ENCODE measurements at places on chromosomes 1 and 21. TPM values are rescaled to one million over a fixed set of nuclear protein-coding genes. Genes with fewer than 3 reads are reported as not detected.

TSSK3 gene
- polyA plus RNA-seq, result 0.28 TPM

- H3K27ac ChIP-seq, result no peak overlapping the region
- no peak for DNase-seq
- H3K27me3 ChIP-seq, result no peaks in the 10 kb centered on the region
- no peaks in the 10 kb centered on the region for H3K4me1 ChIP-seq
- H3K36me3 ChIP-seq, result no peaks in the 10 kb centered on the region
Observed at GRCh38 chr1:49298304-49298703, 521.6 kb upstream of the BEND5 start.

GRCh38 chr1:209383907-209384709 lies 199.4 kb upstream of the CAMK1G start:
- no peak for DNase-seq
- no peaks in the 10 kb centered on the region for H3K27me3 ChIP-seq
- H3K36me3 ChIP-seq, result no peaks in the 10 kb centered on the region

GJA8 gene
- not detected for polyA plus RNA-seq

SIKE1 gene
- 29.8 TPM for polyA plus RNA-seq

HOOK1 gene
- polyA plus RNA-seq, result 0.35 TPM

DNA sequence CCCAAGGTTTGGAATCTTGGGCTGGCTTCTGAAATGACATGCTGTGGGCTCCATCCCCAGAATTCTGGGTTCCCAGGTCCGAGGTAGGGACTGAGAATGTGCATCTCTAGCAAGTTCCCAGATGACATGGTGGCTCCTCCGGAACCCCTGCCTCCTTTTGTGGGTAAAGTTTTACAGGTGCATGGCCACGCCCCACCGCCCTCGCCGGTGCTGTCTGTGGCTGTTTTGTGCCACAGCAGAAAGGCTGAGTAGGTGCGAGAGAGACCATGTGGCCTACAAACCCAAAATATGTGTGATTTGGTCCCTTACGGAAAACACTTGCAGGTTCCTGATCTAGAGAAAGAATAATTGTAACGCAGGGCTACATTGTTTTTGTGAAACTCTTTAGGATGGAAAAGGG lies 30.9 kb downstream of the SKI start:
- H3K4me3 ChIP-seq, result no peak overlapping the region
- no peak overlapping the region for H3K27ac ChIP-seq
- H3K27me3 ChIP-seq, result no peaks in the 10 kb centered on the region
- H3K4me1 ChIP-seq, result no peaks in the 10 kb centered on the region
- no peaks in the 10 kb centered on the region for H3K36me3 ChIP-seq

- peaks cover 22% of the 10 kb centered on the region for H3K4me1 ChIP-seq
- no peak overlapping the region for H3K27ac ChIP-seq
Observed at GRCh38 chr1:203272633-203273205, 32.6 kb upstream of the BTG2 start.

ALX3 gene
- polyA plus RNA-seq, result not detected

- DNase-seq, result no peak
- no peak overlapping the region for H3K27ac ChIP-seq
- H3K36me3 ChIP-seq, result no peaks in the 10 kb centered on the region
- no peak overlapping the region for H3K4me3 ChIP-seq
- peaks cover 15% of the 10 kb centered on the region for H3K4me1 ChIP-seq
Observed at GRCh38 chr1:47871799-47872353, 125.3 kb downstream of the TRABD2B start.

DNA sequence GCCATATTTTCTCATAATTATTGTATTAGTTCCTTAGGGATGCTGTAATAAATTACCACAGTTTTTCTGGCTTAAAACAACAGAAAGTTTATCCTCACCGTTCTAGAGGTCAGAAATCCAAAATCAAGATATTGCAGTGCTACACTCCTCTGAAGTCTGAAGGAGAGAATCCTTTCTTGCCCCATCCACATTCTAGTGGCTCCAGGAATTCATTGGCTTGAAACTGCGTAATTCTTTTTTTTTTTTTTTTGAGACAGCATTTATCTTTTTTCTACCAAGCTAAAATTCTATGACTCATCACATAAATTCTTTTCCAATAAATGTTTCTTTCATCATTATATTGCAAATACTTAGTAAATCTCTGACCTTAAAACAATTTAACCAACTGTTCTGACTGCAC lies 451.0 kb upstream of the RGS18 start:
- H3K4me3 ChIP-seq, result no peak overlapping the region
- H3K27ac ChIP-seq, result no peak overlapping the region
- H3K27me3 ChIP-seq, result no peaks in the 10 kb centered on the region
- H3K36me3 ChIP-seq, result no peaks in the 10 kb centered on the region
- no peaks in the 10 kb centered on the region for H3K4me1 ChIP-seq

BMP8B gene
- 0.07 TPM for polyA plus RNA-seq

- H3K4me1 ChIP-seq, result peaks cover 14% of the 10 kb centered on the region
- no peak overlapping the region for H3K4me3 ChIP-seq
- H3K27me3 ChIP-seq, result no peaks in the 10 kb centered on the region
Observed at GRCh38 chr1:99675292-99675691, 29.4 kb downstream of the PALMD start.

DNA sequence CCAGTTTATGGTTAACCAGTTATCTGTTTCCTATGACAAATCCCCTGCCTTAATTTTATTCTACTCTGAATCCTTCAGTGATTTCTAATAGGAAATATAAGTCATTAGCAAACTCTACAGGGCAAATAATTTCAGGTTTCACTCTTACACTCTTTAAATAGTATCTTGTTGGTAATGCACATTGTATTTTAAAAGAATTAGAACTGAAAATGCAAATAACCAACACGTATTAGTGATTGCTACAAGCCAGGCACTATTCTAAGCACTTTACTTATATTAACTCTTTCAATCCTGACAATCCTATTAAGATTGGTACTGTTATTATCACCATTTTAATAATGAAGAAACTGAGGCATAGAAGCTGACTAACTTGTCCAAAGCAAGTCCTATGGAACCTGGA lies 48.3 kb upstream of the LHX8 start:
- no peaks in the 10 kb centered on the region for H3K4me1 ChIP-seq
- no peak for DNase-seq
- no peak overlapping the region for H3K27ac ChIP-seq
- no peaks in the 10 kb centered on the region for H3K27me3 ChIP-seq

DNA sequence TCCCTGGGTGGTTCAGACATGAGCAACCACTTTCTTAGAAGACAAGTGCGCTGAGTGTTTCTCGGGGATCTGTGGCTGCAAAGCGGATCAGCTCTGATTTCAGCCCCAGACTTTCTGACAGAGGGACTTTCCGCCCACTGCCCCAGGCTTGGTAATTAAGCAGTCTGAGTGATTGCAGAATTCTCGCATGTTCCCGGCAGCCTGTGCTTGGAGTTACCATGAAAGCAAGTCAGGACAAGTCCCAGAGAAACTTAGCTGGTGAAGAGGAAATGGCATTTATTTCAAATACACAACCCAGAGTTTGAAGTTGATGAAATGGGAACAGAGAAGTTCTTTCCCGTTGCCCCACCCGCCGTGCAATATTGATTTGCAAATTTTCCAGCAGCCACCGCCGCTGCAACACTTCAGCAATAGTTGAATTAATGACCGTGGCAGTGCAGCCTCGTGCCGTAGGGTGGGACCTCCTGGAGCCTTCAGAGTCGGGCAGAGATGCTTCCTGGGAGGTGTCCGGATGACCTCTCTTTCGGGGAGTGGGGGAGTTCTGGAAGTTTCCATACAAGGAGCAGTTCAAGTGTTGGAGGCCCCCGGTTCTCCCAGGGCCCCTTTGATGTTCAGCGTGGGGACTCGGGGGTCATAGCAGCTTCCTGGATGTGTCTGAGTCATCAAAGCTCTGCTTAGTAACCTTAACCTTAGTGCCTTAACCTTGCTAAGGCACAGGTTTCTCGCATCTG lies 134.7 kb downstream of the KAZN start:
- no peaks in the 10 kb centered on the region for H3K27me3 ChIP-seq
- DNase-seq, result no peak
- no peak overlapping the region for H3K4me3 ChIP-seq
- H3K27ac ChIP-seq, result no peak overlapping the region
- no peaks in the 10 kb centered on the region for H3K4me1 ChIP-seq
- H3K36me3 ChIP-seq, result no peaks in the 10 kb centered on the region

PLD5 gene
- polyA plus RNA-seq, result 0.11 TPM

- H3K36me3 ChIP-seq, result no peaks in the 10 kb centered on the region
- DNase-seq, result no peak
- H3K4me1 ChIP-seq, result peaks cover 6% of the 10 kb centered on the region
- no peak overlapping the region for H3K27ac ChIP-seq
- no peak overlapping the region for H3K4me3 ChIP-seq
- no peaks in the 10 kb centered on the region for H3K27me3 ChIP-seq
Observed at GRCh38 chr1:225811622-225812487, 1.9 kb downstream of the EPHX1 start.

- H3K27me3 ChIP-seq, result no peaks in the 10 kb centered on the region
- DNase-seq, result no peak
- H3K4me3 ChIP-seq, result no peak overlapping the region
- H3K36me3 ChIP-seq, result peaks cover 54% of the 10 kb centered on the region
Observed at GRCh38 chr21:46570119-46570518, 34.8 kb downstream of the S100B start.

DNA sequence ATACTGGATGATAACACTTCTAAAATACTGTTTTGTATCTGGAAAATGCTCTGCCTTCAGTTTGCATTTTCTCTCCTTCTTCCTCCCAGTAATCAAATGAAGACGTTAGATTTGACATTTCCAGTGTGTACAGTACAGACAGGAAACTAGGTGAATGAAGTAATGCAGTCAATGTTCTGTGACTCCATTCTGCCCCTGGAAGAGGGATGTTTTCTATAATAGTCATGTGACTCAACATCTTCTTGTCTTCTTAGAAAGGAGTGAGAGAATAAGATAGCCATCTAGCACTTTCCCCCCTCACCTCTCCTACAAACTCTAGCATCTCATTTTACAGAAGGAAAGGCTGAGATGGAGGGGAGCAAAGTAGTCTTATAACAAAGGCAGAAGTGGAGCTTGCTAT lies 77.6 kb downstream of the DDR2 start:
- no peaks in the 10 kb centered on the region for H3K27me3 ChIP-seq
- H3K36me3 ChIP-seq, result peaks cover 43% of the 10 kb centered on the region
- DNase-seq, result no peak
- H3K27ac ChIP-seq, result peak overlapping the region; percentile 47
- H3K4me3 ChIP-seq, result no peak overlapping the region

SELP gene
- polyA plus RNA-seq, result not detected

DNA sequence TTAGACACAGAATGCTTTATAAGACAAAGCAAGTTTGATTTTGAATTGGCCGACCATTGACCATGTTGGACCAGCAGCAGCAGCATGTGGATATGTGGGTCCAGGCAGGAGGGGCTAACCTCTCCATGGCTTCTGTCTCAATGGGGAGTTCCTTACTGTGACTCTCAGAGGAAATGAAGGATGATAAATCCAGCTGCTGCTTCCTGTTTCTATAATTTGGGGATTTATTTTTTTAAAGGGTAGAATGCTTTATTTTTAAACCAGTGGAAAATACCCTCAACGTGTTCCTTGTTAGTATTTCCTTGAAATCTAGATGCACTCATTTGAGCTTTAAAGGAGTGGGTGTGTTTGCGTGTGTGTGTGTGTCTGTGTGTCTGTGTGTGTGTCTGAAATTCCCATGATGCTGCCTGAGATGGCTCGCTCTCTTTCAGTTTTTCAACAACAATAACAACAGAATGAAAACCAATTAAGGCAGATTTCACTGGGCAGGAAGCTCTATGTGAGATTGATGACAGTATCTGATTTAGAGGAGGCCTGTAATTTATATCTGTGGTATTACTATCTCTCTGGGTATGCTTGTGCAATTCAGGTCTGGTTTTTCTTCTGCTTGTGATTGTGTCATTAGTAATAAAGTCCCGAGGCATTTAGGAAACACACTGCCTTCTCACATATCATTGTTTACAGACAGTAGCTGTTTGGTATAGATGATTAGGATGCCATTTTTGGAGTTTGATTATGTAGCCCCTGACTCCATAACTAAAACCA lies 86.1 kb upstream of the ZNF326 start:
- H3K27ac ChIP-seq, result peak overlapping the region; percentile 3
- H3K4me3 ChIP-seq, result no peak overlapping the region
- no peaks in the 10 kb centered on the region for H3K27me3 ChIP-seq
- H3K36me3 ChIP-seq, result no peaks in the 10 kb centered on the region

- no peaks in the 10 kb centered on the region for H3K36me3 ChIP-seq
- H3K27me3 ChIP-seq, result no peaks in the 10 kb centered on the region
- peak overlapping the region; percentile 69 for H3K27ac ChIP-seq
- no peak overlapping the region for H3K4me3 ChIP-seq
Observed at GRCh38 chr1:63746129-63746864, 27.5 kb upstream of the ROR1 start.

C1orf115 gene
- 4.2 TPM for polyA plus RNA-seq

- no peaks in the 10 kb centered on the region for H3K36me3 ChIP-seq
- no peaks in the 10 kb centered on the region for H3K27me3 ChIP-seq
- peak; percentile 24 for DNase-seq
- no peaks in the 10 kb centered on the region for H3K4me1 ChIP-seq
- peak overlapping the region; percentile 11 for H3K27ac ChIP-seq
Observed at GRCh38 chr21:26195708-26196107, 25.1 kb upstream of the APP start.
